CD4-positive, alpha-beta T cell treated with Interleukin-6 for 4 hours (primary cell): ENCODE measurements at places on chromosomes 7 and 10.
A peak's percentile ranks its signal among the peaks of the same experiment; 100 is the strongest.

- DNase-seq: no peak
These were observed 2.1 kb downstream of the FAM20C start for GRCh38 chr7:194252-195009.

DNA sequence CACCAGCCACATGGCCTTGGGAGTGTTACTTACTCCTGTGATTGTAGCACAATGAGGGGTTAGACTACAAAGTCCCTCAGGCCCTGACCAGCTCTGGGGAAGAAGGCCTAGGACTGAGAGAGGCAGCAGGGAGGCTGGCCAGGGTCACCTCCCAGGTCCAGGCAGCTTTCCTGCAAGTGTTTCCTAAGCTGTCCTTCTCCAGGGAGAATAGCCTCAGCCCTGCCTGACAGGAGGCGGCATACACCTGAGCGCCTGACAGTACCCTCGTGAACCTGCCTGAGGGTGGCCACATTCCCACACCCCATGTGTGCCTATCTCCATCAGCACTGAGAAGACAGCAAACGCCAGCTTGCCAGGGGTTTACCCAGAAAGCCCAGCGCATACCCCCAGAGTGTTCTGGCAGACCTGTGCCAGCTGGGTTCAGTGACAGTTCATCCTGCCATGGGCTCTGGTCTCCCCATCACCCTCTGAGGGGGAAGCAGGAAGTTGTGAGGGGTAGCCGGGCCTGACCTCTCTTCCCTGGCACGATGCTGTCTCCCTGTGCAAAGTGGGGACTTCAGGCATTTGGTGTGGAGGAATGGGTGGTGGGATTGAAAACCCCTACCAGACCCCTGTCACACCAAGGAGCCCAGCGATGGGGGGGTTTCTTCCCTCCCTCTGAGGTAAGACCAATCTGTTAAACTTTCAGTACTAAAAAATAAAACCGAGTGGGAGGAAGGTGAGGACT lies 56.3 kb upstream of the CAMK2B start:
- no peak for DNase-seq

DNA sequence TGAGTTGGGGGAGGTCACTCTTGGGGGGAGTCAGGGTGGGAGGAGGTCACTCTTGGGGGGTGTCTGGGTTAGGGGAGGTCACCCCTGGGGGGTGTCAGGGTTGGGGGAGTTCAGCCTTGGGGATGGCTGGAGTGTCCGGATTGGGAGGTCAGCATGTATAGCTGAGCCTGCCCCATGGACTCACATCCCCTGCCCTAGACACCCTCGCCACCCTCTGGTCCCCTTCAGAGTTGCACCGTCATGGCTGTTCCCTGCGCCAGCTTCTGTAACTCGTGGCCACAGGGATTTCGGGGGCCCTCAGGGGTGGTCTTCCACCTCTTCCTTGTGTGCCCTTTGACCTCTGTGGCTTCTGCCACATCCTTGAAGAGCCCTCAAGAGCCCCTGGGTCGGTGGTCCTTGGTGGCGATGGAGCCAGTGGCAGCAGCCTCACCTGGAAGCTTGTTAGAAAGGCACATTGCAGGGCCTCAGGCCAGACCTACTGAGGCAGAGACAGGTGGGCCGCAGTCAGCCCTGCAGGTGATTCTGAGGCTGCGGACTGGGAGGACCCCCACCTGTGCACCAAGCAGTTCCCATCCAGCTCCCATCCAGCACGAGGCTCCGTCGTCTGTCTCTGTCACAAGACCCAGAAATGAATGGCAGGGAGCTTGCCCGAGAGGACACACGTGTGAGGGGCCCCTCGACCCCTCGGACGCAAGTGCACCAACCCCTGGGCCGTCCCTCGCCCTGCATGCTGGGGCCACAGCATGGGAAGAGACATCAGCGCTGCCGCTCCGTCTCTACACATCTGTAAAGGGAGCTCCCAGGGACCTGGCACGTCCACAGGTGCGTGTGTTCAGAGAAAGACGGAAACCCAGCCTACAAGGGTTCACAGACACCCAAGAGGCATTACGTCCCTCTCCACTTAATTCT lies 44.7 kb upstream of the SUN1 start:
- no peak for DNase-seq

DNA sequence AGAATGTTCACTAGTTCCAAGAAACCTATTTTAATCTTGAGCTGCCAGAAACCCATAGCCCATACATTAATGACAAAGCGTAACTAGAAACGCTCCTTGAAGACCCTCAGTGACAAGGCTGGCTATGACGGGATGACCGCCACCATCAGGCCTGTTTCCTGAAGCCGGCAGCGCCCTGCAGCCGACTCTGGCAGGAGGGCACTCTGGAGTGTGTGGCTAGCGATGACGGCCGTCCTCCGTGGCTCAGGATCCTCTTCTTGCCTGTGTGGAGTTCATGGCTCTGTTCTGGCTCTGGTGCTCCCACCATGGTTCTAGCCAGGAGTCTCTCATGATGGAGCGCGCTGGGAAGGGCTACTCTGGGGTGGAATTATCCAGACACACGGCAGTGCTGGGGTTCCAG lies 224.1 kb downstream of the ADARB2 start:
- no peak for DNase-seq

DNA sequence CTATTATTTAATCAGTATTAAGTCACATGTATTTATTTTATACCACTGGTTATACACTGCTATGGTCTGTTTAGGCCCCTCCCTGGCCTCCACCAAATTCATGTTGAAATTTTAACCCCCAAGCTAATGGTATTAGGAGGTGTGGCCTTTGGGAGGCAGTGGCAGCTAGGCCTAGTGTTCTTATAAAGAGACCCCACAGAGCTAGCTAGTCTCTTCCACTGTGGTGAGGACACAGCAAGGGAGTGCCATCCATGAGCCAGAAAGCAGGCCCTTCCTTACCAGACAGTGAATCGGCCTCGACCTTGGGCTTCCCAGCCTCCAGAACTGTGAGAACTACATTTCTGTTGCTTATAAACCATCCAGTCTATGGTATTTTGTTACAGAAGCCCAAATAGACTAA lies 28.7 kb downstream of the RBM48 start:
- no peak for DNase-seq

GRCh38 chr7:42392826-42393225 lies 155.8 kb upstream of the GLI3 start:
- no peak for DNase-seq

GRCh38 chr7:111658546-111658945 lies 96.3 kb upstream of the IMMP2L start:
- DNase-seq: no peak

GRCh38 chr7:129925416-129926002 lies 27.3 kb downstream of the UBE2H start:
- no peak for DNase-seq

- DNase-seq: no peak
These were observed 3.5 kb upstream of the LRMDA start for GRCh38 chr10:75427951-75428350.

DNA sequence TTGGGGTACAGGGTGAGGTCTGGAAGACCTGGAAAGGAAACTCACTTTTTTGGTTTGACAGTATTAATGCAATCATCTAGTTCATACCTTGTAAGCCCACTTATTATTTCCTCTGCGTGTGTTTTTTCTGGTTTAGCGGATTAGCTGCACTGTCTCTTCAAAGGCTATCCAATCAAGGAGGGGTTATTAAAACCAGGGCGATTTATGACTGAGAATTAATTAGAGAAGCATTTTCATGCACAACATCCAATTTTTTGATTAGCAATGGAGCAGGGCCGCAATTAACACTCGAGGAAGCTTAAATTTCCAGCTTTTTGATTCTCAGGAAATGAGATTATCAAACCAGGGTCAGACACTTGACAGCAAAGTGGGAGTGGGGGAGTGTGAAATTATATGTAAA lies 248.9 kb downstream of the EXOC4 start:
- DNase-seq: no peak

GRCh38 chr7:36348771-36349170 lies 40.9 kb upstream of the ANLN start:
- no peak for DNase-seq

GRCh38 chr10:129730993-129731325 lies 233.1 kb downstream of the EBF3 start:
- no peak for DNase-seq

DNA sequence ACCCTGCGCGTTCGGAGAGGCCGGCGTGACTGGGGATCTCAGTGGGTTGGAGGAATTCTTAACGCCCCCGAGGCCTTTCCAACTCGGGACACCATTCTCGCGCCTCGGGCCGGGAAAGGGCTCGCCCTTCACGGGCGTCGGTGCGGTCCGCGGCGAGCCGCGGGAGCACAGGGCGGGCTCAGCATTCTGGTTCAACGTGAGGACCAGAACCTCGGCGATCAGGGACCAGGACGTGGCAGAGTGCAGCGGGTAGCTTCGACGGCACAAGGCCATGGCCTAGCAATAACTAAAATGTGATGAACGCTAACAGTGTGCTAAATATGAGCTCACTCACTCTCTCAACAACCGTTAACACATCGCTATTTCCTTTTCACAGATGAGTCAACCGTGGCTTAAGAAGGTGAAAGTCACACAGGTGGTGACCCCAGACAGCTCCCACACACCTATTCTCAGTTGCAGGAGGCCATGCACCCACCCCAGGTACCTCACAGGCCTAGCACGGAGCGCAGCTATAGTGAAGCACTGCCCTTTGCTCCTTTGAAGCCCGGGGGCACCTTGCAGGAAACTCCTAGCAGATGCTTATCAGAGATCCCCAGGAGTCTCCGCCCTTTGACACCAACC lies 4.5 kb upstream of the EMX2 start:
- DNase-seq: no peak

DNA sequence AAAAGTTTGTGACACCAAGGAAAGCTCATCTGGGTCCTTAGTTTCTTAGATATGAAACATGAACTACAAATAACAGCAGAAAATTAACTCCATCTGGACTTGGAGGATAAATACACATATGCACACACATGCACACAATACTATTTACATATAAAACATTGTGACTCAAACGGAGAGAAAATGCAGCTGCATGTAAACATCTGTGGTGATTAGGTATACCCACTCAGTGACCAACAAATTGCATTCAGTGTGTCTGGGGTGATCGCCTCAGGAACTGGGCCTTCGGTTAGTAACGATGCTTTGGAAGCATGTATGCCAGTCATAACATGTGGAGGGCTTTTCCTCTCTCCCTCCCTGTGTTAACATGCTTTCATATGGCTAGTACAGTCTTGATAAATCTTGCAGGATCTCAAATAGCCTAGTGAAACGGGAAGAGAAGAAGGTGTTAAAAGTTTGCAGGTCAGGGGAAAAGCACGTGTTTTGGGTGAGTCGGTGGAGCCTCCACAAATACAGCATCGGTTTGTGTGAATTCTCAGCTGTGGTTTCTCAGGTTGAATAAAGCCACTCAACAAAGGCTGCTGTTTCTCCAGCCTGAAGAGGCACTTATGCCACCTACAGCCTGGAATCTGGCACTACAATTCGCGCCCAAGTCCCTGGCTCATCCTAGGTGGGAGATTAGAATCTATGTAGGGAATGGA lies 8.7 kb upstream of the GLRX3 start:
- peak; percentile 59 for DNase-seq

DNA sequence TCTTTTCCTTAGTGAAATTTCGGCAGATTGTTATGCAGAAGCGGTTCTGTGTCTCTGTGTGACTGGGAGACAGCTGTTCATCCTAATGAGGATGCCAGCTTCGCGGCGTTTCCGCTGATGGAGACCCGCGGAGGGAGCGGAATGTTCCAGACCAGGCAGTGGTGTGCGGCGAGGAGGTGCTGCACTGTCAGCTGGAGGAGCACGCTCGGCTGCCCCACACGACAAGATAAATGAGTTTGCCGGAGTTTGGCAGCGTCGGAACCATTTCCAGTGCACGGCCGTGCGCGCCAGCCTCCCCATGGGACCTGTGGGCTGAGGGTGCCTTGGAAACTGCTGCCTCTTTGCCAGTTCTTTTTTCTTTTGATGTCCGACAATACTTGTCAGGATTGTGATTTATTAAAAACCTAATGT lies 64.6 kb downstream of the WDR37 start:
- no peak for DNase-seq

DNA sequence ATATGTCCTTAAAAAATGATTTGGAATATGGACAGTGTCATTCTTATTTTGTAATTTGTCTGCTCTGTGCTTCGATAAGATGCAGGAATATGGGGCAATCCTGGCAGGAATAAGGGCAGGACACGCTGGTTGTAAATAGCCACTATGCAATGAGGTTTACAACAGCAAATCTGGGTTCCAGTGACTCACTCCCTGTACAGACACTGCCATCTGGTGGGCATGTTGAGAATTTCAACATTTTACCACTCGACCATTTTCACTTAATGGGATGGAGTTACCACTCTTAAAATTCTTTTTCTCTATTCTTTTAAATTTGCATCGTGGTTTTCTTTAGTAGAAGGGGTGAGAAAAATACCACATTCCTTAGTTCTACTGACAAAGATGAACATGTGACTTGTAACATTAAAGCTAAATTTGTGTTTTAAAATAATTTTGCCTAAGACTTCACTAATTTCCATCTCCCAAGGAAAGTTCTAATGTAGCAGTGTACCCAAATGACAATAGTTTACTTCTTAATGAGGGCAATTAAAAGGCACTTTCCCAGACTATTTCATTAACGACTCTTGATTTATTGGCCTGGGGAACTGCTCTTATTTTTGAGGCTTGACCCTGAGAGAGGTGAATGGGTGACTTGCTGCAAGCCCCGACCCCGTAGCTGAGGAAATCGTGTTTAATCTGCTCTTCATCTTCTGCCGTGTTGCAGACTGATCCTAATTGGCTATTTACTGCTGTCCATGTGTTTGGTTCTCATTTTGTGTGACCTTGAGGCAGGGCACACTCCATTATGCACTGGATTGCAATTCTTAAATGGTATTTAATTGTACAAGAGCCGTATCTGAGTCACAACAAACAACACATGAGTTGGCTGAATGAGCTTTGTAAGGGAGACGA lies 173.6 kb upstream of the IMMP2L start:
- peak; percentile 63 for DNase-seq
